ENCODE measurements at places on chromosomes 5 and 9.

- no peak for DNase-seq
Observed at GRCh38 chr5:14895301-14895700, 23.7 kb upstream of the ANKH start.

GRCh38 chr9:89189215-89189614, 10.6 kb upstream of the SHC3 start:
- DNase-seq = no peak

DNA sequence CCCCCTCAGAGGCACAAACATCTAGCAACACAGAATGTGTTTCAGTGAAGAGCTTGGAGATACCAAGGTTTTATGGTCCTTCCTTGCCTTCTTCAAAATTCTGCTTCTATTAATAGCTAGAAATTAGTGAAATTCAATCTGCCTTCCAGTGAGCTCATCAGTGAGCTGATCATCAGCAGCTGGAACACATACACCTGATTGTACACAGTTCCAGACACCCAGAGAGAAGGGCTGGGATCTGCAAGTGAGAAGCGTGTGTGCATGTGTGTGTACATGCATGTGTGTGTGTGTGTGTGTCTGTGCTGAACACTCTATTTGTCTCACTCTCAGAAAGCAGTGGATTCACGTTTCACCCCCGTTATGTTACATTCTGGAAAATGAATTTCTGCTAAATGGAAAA, 28.5 kb downstream of the CFAP90 start:
- DNase-seq = no peak

- no peak for DNase-seq
Observed at GRCh38 chr9:105073147-105073546, 145.2 kb upstream of the ABCA1 start.

- DNase-seq = no peak
Observed at GRCh38 chr9:86459599-86460155, 105.5 kb upstream of the TUT7 start.

DNA sequence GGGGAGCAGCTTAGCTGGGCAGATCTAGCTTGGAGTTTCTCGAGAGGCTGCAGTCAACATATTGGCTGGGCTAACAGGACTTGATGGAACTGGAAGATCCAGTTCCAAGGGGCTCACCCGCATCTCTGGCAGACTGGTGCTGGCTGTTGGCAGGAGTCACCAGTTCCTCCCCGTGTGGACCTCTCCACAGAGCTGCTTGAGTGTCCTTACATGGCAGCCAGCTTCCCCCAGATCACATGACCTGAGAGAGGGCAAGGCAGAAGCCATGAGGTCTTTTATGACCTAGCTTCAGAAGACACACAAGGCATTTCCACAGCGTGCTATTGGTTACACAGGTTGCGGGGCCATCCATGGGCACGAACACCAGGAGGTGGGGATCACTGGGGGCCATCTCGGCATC, 26.4 kb upstream of the RXRA start:
- DNase-seq = no peak
